ENCODE measurements at places on chromosomes 16 and 17.

DNA sequence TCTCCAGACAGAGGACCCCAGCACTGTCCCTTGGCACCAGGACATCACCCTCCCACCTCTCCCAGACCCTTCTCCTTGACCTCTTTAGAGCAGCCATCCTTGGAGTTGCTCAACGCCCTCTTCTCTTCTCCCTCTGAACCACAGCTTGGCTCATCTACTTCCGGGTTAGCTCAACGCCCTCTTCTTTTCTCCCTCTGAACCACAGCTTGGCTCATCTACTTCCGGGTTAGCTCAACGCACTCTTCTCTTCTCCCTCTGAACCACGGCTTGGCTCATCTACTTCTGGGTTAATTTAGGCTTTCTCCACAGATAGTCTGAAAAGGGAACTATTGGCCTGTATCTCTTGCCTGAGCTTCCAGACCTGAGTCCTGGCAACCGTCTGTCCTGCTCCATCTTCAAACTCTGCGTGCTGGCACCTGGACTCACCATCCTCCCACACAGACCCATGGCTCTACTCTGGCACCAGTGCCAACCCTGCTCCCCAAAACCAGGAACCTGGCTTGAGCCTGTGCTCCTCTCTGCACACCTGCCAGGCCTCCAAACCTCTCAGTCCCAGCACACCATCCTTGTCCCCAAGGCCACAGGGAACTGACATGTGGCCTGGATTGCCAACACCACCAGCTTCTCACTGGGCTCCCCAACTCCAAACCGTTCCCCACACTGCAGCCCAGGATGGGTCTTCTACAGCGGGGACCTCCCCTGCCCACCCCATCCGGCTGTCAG, 25.3 kb upstream of the FAAP100 start:
- DNase-seq: no peak

- DNase-seq: no peak
Observed at GRCh38 chr17:62680541-62681052, 53.1 kb downstream of the MRC2 start.

DNA sequence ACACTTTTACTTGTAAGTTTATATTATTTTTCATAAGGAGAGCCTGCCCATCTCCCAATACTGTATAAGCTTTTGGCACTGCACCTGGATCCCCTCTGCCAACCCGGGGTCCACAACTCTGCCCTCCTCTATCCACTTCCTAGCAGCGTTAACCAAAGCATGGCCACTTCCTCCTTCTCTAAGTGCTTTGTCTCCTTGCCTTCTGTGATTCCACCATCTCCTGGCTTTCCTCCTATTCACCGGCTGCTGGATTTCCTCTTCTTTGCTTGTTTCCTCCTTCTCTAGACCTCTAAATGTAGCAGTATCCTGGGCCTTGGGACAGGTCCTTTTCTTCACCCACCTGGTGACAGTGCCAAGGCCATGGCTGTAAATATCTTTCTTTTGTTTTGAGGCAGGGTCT, 20.0 kb upstream of the WFIKKN2 start:
- DNase-seq: no peak

GRCh38 chr16:27801289-27801945, 251.5 kb downstream of the KATNIP start:
- no peak for DNase-seq

- DNase-seq: no peak
Observed at GRCh38 chr16:51532551-51532950, 381.5 kb upstream of the SALL1 start.

GRCh38 chr17:38569701-38570512, 35.8 kb downstream of the SRCIN1 start:
- no peak for DNase-seq

GRCh38 chr16:4839942-4840341, 7.1 kb downstream of the GLYR1 start:
- DNase-seq: no peak

DNA sequence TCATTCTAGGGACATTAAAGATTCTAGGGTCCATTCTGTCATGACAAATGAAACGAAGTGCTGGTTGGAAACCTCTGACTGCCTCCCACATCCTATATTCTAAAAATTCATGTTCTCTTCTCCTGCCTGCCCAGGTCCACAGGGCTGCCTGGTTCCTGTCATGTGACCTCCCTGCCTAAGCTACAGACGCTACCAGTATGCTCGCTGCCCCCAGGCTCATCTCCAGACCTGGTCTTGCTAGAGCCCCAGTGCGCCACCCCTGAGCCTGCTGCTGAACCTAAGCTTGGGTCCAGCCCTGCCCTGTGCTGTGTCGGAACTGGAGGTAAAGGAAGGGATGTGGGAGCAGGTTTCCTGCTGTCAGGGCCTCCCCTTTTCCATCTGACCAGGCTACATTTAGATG, 231.6 kb upstream of the CDH5 start:
- DNase-seq: no peak

GRCh38 chr16:83037102-83037501, 410.3 kb downstream of the CDH13 start:
- DNase-seq: no peak

GRCh38 chr17:61076621-61077031, 323.0 kb upstream of the TBX2 start:
- DNase-seq: no peak

GRCh38 chr17:48463526-48463925, 33.5 kb upstream of the SKAP1 start:
- no peak for DNase-seq

- DNase-seq: no peak
Observed at GRCh38 chr16:10578474-10579316, 1.7 kb downstream of the EMP2 start.

GRCh38 chr16:82755570-82756282, 129.0 kb downstream of the CDH13 start:
- no peak for DNase-seq

DNA sequence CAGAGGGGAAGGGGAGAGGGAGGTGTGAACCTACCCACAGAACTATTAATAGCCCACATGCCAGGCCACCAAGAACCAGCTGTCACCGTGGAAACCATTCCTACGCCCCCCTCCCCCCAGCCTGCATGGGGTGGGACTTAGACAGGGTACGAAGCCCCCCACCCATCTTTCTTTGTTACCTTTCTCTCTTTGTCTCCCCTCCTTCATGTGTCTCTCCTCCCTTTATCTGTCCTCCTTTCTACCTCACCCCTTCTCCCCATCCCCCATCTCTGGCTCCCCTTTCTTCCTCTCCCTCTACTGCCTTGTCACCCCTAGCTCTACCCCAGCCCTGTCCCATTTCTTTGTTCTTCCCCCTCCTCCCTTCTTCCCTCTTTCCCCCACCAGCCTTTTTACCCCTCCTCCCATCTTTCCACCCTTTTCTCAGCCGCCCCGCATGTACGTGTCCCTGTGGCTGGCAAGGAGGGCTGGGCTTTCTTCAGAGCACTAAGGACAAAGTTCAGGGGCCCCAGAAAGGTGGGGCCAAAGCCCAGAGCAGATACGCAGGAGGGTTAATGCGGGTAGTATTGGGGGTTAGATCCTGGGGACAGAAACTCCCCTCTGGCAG, 8.0 kb downstream of the THRA start:
- no peak for DNase-seq

DNA sequence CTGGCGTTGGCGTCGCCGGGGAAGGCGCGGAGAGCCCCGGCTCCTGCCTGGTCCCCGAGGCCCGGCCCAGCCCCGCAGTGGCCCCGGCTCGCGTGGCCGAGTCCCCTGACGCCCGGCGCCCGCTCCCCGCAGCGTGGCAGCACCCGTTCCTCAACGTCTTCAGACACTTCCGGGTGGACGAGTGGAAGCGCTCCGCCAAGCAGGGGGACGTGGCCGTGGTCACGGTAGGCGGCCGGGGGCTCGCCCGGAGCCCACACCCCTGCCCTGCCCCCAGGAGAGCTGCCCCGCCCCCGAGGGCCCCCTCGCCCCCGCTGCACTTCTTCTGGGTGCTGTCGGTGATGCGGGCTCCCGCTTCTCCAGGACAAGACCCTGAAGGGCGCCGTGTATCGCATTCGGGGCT, 466 bp downstream of the WDR90 start:
- no peak for DNase-seq

DNA sequence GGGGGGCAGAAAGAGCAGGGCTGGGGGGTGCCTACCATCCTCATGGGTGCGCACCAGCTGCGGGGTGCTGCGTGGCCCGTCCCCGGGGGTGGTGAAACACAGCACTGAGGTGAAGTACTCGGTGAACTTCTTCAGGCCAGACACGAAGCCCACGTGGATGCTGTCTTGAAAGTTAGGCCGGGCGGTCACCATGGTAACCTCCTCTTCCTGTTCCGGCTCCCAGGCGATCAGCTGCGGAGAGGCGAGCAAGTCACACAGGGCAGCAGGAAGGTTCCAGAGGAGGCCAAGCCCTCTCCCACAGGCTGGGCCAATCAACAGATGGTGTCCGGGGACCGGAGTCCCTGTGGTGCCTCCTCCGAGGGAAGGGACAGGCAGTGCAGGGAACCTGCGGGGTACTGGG, 90.1 kb upstream of the CDC42EP4 start:
- no peak for DNase-seq

DNA sequence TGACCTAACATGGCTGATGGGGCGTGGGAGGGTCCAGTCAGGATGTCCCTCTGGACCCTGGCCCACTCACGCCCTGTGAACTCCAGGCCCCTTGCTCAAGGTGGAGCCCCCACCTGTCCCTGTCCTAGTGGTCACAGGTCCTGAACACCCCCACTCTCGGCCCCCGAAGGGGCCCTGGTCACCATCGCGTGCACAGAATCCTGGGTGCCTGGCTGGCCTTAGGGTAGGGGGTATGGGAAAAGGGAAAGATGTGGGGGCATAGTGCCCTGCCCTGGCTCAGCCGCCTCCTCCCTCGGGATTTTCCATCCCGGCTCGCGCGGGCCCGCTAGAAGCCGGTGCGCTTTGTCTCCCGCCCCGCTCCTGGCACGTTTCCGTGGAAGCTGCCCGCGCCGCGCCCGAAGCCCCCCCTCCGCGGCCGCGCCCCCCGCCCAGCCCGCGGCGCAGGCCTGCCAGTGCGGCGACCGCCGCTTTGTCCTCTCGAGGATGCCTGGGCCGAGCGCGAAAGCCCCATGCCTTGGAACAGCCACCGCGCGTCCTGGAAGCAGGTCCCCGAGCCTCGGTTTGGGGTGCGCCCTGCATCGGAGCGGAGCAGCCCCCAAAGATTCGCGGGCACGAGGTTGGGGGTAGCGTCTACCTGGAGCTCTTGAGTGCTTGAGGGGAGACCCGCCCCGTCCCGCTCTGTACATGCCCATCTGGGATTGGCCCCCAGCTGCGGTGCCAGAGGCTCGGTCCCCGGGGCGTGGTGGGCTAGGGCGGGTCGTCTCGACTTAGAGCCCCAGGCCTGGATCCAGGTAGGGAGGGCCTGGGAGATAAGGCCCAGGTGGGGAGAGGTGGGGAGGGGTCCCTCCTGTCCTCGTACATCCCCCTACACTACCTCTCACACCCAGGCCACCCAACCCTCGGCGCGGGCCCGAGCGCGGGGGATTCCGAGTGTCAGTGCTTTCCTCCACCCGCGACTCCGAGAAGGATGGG, 1.3 kb downstream of the SMPD3 start:
- DNase-seq: no peak

DNA sequence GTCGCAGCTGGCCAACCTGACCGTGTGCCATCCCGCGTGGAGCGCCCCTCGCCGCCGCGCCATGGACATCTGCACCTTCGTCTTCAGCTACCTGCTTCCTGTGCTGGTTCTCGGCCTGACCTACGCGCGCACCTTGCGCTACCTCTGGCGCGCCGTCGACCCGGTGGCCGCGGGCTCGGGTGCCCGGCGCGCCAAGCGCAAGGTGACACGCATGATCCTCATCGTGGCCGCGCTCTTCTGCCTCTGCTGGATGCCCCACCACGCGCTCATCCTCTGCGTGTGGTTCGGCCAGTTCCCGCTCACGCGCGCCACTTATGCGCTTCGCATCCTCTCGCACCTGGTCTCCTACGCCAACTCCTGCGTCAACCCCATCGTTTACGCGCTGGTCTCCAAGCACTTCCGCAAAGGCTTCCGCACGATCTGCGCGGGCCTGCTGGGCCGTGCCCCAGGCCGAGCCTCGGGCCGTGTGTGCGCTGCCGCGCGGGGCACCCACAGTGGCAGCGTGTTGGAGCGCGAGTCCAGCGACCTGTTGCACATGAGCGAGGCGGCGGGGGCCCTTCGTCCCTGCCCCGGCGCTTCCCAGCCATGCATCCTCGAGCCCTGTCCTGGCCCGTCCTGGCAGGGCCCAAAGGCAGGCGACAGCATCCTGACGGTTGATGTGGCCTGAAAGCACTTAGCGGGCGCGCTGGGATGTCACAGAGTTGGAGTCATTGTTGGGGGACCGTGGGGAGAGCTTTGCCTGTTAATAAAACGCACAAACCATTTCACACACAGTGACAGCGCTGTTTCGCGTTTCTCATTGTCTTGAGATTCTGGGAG, 2.0 kb upstream of the ZACN start:
- DNase-seq: no peak

GRCh38 chr17:2336852-2337543, at the start of gene SGSM2:
TSS of gene SGSM2 (plus strand) at chr17:2337501. CDS start at chr17:2337689, 188 bp downstream.
- no peak for DNase-seq

DNA sequence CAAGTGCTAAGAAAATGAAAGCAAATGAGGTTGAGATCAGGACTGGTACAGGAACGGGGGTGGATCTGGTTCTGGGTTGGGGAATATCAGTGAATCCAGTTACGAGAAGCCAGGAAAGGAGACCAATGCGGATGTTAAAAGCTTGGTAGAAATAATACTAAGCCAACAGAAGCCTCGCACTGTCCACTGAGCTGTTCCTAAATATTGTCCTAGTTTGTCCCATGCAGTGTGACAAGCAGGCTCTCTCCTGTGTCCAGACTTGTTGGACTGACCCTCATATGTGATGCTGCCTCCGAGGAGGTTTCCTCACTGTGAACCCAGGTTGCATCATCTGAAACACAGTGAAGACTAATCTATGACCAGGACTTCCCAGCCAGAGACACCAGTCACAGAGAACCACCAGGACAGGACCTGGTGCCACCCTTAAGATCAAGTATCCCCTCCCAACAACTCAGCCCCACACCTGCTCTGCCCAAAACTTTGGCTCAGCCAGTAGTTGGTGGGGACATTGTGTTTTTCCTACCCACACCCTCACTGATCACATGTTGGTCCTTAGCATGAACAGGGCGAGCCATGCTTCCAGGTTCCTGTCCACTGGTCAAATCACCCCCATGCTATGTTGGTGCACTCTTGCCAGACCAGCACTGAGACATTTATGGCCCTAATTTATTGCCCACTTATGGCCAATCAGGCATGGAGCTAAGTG, 32.7 kb upstream of the SCNN1B start:
- DNase-seq: no peak

DNA sequence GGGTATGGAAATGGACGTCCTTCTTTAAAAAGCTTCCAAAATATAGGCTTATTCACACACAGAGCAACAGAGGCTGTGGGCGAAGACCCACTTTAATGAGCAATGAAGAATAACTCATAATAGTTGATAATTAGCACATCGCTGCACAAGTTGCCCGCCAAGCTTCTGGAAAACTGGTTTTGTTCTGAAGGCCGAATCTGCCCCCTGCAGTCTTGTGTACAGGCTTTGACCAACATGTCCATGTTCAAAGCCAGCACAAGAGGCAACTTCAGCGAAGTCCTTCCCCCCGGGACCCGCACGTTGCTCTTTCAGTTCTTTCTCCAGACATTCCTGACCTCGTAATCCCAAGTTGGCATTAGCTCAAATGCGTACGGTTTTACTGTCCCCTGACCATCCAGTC, 73.3 kb downstream of the IRX5 start:
- DNase-seq: no peak

GRCh38 chr16:72013888-72014581, 5.5 kb downstream of the DHODH start:
- DNase-seq: no peak

Measured in BJ (cell line).